Stimulated activated CD4-positive, alpha-beta T cell treated with anti-CD3 and anti-CD28 coated beads, Interleukin-1b, Interleukin-23, amount 100 ng/mL, for 1 hour (primary cell): ENCODE measurements at places on chromosomes 4 and X.

DNA sequence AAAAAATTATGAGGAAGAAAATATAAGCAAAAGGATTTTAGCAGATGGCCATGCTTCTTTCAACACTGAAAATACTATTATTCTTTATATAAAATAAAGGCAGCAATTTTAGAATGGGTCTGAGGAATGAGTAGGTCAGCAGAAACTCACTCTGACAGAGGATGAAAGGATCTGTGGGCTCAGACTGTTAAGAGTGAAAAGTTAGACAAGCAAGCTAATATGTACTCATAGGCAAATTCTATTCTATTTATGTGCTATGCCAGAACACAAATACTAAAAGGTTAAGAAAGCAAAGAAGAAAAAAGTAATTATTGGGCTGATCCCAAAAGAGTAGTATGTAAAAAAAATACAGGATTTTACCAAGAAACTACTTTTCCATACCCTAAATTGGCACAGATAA is 13.9 kb downstream of the LCORL start:
- no peak for DNase-seq

DNA sequence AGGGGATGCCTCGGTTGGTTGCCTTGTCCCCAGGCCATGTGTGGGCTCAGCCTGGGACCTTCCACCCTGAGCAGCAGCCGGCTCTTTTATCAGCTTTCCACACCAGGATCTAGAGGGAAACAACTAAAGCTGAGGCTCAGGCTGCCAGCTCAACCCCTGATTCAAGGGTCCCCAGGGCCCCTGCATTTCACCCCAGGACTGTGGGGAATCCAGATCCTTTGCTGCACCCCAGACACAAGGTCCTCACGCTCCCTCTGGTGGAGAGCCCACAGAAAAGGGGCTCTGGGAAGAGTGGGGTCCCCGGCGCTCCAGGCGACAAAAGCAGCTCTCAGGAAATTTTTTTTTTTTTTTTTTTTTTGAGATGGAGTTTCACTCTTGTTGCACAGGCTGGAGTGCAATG is 64.3 kb downstream of the ZFYVE28 start:
- DNase-seq, result no peak

- no peak for DNase-seq
Measured at GRCh38 chr4:108700081-108700757, 49.8 kb downstream of the OSTC start.

DNA sequence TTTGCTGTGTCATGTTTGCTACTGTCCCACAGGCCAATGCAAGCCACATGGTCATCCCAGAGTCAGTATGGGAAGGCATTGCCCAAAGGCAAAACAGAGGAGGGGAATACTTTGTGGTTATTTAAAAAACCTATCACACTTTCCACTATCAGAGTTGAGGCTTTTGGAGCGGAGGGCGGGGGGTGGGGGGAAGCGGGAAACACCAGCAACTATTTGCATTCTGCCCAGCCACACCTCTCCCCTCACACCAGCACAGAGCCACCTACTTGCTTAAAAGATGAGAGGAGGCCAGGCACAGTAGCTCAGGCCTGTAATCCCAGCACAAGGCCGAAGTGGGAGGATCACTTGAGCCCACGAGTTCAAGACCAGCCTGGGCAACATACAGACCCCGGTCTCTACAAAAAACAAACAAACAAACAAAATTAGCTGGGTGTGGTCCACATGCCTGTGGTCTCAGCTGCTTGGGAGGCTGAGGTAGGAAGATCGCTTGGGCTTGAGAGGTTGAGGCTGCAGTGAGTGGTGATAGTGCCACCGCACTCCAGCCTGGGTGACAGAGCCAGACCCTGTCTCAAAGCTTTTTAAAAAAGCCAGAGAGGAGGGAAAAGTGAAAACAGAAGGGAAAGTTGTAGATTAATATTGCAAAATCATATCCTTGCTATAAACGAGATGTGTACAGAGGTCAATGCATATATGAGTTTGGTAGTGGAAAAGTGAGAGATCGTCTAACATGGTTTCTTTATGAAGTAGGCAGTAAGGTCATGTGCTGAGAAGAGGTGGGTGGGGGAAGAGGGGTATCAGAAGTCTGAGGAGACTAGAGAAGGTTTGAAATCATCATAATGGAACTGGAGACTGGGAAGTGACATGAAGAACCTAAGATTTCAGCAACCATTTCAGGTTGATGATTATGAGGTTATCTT is 1.9 kb upstream of the CHST7 start:
- DNase-seq, result no peak

GRCh38 chr4:95524729-95525128 is 24.0 kb downstream of the UNC5C start:
- no peak for DNase-seq

DNA sequence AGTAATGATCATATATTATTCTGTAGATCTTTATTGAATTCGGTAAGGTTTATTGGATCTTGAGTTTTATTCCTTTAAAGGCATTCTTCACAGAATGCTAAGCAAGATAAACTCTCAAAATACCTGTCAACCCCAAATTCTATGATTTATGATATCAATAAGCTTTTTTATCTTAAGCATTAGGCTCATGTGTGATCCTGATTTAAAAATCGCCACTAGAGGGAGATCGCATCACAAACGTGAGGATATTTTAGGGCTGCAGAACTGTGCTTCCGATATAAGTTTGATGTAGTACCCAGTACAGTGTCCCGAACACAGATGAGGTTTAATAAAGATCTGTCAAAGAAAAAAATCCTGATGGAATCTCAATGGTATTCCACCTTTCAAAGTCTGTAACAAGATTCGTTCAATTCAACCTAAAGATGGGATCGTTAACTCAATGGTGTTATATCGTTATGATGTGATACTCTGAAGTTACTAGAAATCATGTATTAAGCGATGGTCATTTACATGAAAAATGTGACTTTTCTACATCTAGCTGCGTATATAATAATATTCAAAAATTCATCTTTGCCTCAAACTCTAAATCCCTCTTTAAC is 169.0 kb downstream of the CORIN start:
- no peak for DNase-seq

DNA sequence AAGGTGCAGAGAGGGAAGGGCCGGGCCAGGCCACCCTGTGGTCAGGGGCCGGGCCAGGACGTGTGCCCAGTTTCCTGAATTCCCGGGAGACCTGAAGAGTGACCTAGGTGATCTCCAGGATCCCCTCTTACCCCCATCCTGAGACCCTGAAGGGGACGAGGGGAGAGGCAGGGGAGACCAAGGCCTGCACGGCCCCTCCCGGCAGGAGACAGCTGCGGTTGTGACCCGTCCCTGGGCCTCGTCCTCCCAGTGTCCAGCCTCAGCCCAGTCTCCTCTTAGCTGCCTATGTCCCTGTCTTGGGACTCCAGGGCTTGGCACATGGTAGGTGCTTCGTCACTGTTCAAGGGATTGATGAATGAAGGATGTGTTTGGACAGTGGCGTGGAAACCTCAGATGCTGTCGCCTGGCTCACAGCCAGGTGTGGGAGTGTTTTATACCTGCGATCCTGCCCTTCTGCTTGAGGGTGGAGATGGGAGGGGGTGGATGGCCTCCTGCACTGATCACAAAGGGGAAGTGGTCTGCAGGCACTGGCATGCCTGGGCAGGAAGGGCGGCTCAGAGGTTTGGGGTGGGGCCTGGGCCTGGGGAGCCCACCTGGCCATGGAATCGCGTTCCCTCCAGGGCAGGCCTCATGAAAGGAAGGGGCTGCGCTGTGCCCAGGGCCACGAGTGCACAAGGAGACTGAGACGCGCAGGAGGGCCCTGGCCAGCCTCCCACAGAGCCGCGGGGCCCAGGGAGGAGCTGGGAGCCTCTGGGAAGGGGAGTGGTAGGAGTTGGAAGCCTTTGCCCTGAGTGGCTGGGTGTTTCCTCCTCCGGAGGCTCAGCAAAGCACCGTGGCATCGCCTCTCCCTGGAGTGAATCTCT is 6.9 kb downstream of the SH3TC1 start:
- no peak for DNase-seq

DNA sequence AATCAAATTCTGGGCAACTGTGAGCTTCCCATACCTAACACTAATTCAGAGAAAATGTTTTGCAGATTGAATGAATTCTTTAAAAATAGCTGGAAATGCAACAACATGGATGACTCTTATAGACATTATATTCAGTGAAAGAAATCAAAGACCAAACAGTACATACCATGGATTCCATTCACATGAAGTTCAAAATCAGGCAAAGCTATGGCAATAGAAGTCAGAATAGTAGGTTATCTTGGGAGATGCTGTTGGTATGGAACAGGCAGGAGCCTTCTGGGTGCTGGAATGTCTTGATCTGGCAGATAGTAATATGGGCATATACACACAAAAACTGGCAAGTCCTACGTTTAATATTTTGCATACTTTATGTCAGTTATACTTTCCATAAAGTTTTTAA is 25.5 kb upstream of the CBLL2 start:
- DNase-seq, result no peak

DNA sequence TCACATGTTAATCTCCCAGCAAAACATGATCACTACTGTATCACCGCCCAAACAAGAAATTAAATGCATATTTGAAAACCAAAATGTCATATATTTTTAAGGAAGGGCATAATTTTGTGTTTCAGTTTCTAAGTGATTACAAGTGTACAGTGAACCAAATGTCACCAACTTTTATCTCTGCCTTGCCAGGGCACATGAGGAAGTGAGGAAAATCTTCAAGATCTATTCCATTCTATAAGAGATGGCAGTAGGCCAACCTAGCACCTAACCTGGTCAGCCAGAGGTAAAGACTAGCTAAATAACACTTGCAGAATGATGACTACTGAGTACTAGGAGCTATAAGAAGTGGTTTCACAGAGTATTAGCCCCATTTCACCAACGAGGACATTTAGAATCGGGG is 107.2 kb downstream of the ATP11C start:
- no peak for DNase-seq

DNA sequence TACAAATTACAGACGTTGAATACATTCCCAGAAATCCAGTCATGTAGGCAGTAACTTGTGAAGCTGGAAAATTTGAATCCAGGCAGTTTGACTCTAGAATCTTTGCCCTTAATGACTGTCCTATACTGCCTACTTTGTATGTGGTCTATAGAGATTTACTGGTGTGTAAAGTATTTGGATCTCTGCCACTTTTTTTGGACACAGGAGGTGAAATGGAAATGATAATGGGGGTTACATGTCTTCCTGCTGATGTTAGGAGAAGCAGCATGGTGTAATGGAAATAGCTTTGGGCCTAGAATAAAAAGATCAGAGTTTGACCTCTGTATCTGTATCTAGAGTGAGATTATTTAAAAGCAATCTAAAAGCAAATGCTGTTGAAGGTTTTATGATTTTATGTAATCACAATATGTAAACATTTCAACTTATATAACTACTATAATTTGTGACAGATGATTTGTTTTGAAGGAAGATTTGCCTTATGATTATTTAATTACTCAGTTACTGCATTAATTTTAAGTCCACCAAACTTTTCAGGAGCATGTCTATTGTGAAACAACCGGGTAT is 3.3 kb downstream of the COL4A5 start:
- no peak for DNase-seq

GRCh38 chr4:143186649-143187048 is 1.9 kb downstream of the USP38 start:
- no peak for DNase-seq

DNA sequence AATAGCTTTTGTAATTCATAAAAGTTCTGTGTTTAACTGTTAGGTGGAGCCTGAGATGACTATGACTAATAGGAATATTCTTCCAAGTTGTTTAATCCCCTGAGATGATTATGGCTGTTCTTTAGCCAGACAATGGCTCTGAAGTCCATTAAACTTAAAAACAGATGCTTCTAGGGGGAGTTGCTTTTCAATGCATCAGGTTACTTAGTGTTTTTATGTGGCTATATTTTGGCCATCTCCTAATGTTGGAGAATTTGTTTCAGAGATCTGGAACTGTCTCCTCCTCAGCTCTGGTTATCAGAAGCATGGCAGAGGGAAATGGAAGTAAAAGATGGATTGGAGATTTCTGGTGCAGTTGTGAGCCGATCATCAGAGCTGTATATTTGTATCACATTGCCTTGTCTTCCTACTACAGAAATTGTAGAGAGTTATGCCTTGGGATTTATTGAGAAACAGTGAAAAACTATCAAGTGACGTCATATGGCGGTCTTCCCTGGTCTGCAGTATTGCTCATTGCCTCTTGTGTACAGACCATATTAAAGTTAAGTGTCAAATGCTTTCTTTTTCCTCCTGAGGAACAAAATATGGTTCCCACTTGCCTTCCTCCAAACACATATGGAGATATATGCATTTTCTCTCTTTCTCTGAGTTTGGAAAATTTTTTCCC is 29.8 kb downstream of the SGMS2 start:
- DNase-seq, result no peak

- no peak for DNase-seq
Measured at GRCh38 chr4:1562371-1562770, 121.7 kb downstream of the FAM53A start.

DNA sequence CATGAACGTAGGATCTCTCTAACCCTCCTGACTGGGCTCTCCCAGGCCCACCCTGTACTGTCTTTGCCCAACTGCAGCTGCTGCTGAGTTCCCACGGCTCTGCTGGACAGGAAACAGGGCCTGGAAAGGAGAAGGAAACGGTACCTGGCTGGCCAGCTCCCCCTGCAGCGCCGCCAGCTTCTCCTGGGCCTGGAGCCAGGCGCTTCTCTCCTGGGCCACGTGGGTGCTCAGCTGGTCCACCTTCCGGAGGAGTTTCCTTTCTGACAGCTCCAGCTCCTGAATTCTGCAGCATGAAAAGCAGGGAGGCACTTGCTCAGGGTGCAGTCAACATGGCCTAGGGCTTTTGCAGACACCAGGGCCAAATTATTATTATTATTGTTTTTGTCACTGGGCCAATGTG is 6.5 kb downstream of the C4orf50 start:
- no peak for DNase-seq

DNA sequence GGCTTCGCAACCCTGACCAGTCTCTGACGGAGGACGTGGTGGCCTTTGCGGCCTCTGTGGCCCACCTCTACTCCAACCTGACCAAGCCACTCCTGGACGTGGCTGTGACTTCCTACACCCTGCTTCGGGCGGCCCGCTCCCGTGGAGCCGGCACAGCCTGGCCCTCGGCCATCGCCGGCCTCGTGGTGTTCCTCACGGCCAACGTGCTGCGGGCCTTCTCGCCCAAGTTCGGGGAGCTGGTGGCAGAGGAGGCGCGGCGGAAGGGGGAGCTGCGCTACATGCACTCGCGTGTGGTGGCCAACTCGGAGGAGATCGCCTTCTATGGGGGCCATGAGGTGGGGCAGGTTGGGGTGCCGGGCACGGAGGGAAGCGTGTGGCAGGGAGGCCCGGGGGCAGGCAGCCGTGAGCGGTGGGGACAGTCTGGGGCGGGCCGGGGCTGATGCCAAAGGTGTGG is 1.2 kb downstream of the ABCD1 start:
- DNase-seq, result no peak

- no peak for DNase-seq
Measured at GRCh38 chr4:53790286-53790685, 199.0 kb upstream of the LNX1 start.

- DNase-seq, result no peak
Measured at GRCh38 chrX:148024425-148025148, 43.5 kb downstream of the FMR1NB start.

DNA sequence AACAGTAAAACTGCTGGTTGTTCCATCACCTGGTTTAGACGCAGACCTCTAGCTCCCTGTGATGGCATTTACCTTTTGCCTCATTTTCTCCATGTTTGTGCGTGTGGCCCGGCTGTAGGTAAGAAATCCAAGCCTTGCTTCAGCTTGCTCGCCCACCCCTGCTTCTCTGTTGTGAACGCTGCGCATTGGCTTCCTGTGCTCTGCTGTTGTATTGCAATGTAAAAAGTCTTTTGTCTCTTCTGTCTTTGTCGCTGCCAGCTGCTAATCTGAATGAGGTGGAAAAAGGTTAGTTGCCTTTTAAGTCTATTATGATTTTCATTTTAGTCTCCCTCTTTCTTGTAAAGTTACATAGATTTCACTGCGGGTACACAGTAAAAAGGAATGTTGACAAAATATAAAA is 127.3 kb upstream of the PACRGL start:
- DNase-seq, result no peak
